Glutamatergic neuron (in vitro differentiated cells): ENCODE measurements at places on chromosomes 5 and 9. TPM values are rescaled to one million over a fixed set of nuclear protein-coding genes. Genes with fewer than 3 reads are reported as not detected.

DNA sequence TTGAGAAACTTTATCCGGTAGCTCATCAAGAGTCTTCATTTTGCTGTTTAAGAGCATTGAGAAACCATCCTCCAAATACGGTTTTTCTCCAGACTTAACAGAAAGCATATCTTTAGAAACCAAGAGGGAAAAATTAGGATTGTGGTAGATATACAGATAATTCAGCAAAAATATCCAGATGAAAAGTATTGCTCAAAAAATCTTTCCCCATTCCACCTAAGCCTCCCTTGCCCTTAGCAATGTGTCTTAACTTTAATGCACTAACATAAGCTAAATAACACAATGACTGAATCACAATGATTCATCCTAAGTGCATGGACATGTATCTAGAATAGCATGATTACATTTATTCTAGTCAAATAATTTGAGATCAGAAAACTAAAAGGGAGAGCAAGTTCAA is 130.3 kb upstream of the TARS1 start:
- no peak for DNase-seq

DNA sequence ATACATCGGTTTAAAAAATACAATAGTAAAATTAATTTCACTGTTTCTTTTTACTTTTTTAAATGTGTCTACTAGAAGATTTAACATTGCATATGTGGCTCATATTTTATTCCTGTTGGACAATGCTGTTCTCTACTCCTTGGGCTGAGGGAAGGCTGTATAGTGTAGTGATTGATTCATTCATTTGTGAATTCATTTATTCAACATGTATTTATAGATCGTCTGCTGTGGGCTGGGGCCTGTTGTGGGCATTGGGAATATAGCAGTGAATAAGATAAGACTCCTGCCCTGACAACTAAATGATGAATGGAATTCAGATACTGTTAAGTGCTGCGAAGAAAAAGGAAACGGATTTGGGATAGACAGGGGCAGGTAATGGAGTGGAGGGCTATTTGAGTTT is 55.7 kb downstream of the ZNF618 start:
- no peak for DNase-seq

- no peak for DNase-seq
Observed at GRCh38 chr9:17816431-17817027, 237.7 kb downstream of the SH3GL2 start.

The CCL21 gene
- total RNA-seq: not detected

The ZNF483 gene
- 6.5 TPM for total RNA-seq
